Body of pancreas (tissue), 4 donors: ENCODE measurements at places on chromosomes 2 and 18. TPM values are rescaled to one million over a fixed set of nuclear protein-coding genes. Genes with fewer than 3 reads are reported as not detected.

DNA sequence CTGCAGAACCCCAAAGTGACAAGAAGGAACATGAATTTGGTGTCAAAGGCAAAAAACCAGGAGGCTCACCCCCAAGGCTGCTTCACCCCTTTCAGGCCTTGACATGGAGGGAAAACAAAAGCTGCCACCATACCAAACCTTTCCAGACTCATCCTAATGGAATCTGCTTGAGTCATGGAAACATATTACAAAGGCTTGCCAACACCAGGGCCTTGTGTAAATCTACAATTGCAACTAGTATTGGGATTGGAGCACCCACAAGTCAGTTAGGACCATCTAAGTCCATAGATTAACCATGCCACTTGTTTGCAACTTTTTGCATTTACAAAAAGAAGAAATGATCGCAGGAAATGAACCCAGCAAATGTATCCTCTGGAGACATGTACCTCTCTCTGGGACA lies 297.6 kb downstream of the CDCA7 start:
- no peak for DNase-seq

GRCh38 chr2:64562148-64562784 lies 38.1 kb downstream of the AFTPH start:
- no peak for DNase-seq

DNA sequence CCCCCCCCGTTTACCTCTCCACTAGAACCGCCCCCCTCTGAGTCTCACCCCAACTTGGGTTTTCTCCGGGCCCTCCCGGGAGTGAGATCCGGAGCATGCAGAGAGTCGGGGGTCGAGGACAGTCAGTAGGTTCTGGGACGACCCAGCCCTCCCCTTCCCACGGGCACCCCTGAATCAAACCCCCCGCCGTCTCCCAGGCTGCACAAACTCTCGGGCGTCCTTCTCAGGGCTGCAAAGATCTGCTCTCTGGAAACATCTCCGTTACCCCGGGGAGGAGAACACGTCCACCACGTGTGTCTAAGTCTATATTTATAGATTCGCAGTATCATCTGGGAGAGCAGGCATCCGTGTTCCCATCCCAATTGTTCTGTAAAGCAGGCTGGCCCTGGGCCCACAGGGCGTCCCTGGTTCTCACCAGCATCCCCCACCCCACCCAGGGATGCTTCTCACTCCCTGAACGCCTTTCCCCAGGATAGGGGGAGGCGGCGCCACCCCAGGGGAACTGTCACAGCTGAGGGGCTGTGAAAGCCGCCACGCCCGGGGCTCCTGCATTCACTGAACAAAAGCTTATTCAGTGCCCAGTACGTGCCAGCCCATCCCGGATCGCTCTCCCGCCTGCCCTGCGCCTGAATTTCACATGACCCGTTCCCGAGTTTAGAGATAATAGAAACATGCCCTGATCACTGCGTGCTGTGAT lies 765 bp upstream of the DIPK1C start:
- no peak for DNase-seq

DNA sequence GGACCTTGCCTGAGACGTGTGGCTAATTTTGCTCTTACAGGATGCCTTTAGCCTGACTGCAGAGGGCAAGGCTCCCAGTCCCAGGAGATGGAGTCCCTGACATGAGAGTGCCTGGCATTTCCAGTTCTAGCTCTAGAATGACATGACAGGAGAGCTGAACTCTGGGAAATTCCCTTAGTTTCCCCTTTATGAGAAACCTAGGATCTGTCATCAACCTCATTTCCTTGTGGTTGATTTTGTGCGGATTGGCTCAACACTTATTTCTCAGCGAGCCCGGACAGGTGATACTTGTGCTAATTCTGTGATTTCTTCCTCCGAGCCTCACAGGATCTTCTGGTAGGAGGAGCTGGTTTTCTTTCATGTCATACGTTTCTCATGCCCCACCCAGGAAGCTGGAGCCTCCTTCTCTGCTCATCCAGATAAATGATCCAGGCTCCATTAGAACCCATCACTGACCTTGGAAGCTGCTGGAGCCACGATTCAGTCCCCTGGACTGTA lies at the start of gene IL36G:
Gene IL36G (plus strand): TSS at position 448 of the 498 bp plus-strand sequence. CDS start 633 bp downstream, outside the sequence.
- no peak for DNase-seq

DNA sequence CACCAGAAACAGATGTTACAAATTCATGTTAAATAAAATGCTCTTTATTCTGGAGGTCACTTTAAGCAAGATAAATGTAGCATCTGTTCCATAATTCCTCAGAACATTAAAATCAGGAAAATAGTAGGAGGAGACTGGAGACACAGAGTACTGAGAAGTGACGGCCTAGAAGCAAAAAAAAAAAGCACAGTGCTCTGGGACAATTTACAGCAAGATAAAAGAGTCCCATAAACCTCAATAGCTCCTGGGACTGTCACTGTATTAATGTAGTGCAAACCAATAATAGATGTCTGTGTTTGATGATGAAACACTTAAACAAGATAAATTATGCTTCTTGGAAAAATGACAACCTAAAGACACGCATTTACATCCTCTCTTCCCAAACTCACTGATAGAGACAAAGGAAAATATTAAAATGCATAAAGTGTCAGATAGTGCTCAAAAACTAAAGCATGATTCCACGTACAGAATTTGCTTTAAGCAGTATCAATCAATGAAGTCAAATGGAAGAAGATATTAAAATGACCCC lies 338.8 kb upstream of the REG3G start:
- DNase-seq = no peak

DNA sequence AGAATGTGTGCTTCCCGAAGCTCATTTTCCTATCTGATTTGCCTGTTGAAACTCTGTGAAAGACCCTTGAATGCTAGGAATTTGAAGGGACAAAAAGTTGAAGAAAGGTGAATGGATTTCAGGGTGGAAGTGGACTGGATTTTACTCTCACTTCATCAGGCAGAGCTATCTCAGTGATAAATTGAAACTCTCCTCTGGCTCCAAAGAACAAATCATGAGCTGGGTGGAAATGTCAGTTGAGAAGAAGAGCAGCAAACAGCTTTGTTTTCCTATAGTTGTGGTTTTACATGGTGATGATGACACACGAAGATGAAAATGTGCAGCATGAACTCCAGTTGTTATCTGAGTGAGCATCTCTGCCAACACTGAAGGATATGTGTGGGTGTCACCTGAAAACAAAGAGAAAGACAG lies 34.4 kb downstream of the CD28 start:
- DNase-seq = no peak

Gene RAX
- not detected for total RNA-seq
